ENCODE measurements at places on chromosomes 13 and 19.
A peak's percentile ranks its signal among the peaks of the same experiment; 100 is the strongest.

DNA sequence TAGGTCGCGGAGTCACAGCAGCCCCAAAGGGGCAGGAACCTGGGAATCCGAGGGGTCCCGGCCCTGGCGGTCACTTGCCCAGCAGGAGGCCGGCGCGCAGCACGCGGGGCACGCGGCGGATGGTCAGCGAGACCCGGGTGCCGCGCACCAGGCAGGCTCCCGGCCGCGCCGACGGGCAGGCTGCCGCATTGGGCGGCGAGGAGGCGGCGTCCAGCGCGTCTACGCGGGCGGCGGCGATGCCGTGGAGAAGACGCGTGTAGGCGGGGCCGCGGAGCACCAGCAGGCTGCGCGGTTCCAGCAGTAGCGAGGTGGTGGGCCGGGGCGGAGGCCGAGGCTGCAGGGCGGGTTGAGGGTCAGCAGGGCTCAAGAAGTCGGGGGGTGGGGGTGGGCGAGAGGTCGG is 607 bp upstream of the SYNE4 start:
- no peak for DNase-seq

- DNase-seq = peak; percentile 86
Observed at GRCh38 chr19:2462635-2463421, 6.1 kb upstream of the LMNB2 start.

- DNase-seq = peak; percentile 35
Observed at GRCh38 chr19:7869453-7869909, 4.7 kb downstream of the PRR36 start.

DNA sequence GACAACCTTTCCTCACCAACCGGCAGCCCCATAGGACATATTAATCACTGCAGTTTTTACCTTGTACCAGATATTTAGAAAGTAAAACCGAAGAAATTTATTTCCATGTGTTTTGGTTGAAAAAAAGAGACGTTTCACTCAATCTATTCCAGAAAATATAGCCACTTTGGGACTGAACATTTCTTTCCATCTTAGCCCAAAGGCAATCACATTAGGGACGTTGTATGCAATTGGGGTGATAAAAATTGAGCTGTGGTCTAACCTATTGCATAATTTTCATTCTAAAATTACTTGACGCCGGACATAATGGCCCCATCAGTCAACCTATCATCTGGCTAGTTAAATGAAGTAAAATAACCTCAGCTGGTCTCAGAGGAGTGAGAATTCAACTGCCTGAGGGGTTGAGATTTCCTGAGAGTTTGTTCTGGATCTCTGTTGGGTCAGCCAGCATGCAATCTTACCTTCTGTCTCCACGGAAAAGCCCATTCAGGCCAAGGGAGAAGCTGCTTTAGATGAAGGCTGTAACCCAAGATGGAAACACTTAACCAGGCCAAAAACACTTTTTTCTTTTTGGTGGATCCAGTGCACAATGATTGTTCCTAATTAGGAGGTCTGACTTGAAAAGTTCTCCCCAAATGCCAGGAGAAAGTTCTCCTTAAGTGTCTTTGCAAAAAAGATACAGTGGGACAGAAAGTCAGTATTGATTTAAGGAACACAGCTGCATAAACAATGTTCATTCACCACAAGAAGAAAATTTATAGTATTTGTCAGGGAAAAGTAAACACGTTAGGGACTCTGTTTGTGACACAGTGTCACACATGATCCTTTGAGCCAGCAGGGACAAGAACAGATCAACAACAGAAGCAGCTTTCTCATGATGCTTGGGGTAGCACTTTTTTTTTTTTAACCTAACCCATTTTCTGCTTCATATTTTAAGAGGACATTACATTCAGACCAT is 34.1 kb downstream of the DLEU7 start:
- DNase-seq = no peak

GRCh38 chr13:95647321-95647720 is 2.8 kb upstream of the DZIP1 start:
- DNase-seq = no peak

Measured in NCI-H187 (cell line).